ENCODE measurements at places on chromosomes 7 and 10.

DNA sequence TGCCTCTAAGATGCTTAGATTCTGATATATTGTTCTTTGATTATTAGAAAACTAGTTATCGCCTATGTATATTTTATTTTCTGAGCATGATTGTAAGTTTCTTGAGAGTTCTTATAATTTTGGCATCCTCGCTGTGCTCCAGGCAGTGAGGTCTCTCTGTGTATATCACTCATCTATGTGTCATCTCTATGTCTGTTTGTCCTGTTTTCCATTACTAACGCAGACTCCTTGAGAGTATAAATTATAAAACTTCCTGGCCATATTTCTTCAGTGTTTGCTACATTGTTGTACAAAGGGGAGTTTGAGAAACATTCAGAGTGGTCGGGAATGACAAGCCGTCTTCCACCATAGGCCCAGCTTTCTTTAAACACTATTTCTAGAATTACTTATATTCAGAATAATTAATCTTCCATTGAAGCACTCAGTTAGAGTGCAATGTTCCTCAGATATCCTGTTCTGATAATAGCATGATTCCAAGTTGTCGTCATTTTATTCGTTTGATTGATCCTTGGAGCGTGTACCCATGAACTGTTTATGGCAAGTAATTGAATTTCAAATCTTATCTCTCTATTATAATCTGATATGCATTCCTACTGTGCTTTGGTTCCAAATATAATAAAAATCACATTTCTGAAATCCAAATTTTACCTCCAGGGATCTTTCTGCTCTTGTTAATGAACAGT, 206.6 kb downstream of the BAMBI start:
- DNase-seq, result no peak

GRCh38 chr7:104980440-104980839, 33.6 kb upstream of the KMT2E start:
- no peak for DNase-seq

- peak; percentile 6 for DNase-seq
These were observed 546.5 kb upstream of the STEAP1 start for GRCh38 chr7:89607792-89608191.

DNA sequence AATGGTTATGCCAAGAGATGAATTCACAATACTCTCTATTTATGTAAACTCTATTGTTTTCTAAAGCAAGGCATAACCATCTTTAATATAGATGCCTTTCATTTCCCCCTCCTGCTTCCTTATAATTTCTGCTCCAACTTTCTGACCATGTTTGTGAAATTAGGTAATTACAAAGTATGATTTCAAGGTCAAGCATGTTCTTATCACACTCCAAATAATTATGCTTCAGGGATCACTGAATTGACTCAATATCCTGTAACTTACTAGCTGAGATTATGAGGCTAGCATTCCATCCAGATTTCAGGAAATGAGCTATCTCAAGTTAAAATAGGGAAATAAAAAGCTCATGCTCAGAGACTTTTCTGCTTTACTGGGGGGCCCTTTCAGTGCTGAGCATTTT, 655.9 kb upstream of the IGFBP3 start:
- DNase-seq, result no peak

DNA sequence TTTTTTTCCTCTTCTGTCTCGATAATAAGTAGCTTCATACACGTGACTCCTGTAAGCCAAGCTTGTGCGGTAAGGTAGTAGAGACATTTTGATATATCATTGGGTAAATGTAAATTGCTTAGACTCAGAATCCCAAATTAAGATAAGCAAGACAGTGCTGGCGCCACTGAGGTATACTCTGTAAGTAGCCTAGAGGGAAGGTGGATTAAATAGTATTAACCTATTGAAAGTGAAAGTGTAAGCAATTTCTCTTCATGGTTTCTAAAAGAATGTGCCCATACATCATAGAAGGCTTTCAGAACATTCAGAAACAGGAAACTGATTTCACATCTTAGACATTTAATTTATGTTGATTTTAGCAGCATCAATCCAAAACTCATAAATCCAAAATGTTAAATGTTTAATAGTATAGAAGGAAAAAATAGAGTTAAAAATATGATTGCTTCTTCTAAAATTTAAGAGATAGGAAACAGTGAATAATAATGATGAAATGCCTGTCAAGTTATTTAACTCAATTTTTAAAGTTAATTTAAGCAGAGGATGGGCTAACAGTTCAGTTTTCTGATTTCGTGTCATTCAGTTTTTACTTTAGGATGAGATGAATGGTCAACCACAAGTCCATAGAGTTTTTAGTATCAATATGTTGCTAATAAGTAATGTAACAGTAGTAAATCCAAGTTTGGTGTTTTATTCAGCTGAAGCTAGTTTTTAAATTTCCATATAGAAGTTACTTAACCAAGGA, 36.8 kb downstream of the LRRC72 start:
- DNase-seq, result no peak

- DNase-seq, result peak; percentile 64
These were observed 47.0 kb upstream of the ZNF107 start for GRCh38 chr7:64618785-64619456.

DNA sequence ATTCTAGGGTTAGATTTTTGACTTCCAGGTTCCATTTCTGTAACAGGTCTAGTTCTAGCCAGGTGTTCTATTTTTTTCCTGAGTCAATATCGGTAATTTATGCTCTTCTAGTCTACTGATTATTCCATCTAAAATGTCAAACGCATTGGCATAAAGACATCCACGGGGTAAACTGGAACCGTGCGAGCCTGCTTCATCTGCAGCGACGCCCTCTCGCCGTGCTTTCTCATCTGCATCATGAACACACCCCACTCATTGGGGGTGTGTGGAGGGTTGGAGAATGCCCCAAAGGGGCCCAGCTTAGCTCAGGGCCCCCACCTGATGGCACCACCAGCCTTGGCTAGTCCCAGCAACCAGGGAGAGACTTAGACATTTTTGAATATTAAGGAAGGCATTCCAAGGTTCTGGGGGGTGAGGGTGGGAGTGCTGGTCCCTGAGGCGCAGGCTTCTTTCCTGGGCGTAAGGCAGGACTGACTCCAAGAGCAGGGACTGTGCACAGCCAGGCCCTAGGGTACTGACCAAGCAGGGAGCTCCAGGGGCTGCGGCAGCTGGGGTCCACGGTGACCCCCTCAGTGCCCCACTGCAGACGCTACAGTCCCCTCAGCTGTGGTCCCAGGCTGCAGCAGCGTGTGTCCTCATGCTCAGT, 12.9 kb upstream of the CRYGN start:
- no peak for DNase-seq

GRCh38 chr7:32258265-32258664, 188.1 kb upstream of the PDE1C start:
- DNase-seq, result no peak

- DNase-seq, result no peak
These were observed 23.6 kb downstream of the TMEM178B start for GRCh38 chr7:141097430-141097829.

GRCh38 chr10:1745780-1746456, 8.6 kb upstream of the ADARB2 start:
- no peak for DNase-seq

GRCh38 chr10:29227201-29227600, 61.7 kb upstream of the LYZL1 start:
- DNase-seq, result peak; percentile 19

GRCh38 chr7:154914996-154915380, 87.9 kb downstream of the PAXIP1 start:
- DNase-seq, result no peak

- no peak for DNase-seq
These were observed 165.5 kb downstream of the MDFIC start for GRCh38 chr7:115087437-115087836.

DNA sequence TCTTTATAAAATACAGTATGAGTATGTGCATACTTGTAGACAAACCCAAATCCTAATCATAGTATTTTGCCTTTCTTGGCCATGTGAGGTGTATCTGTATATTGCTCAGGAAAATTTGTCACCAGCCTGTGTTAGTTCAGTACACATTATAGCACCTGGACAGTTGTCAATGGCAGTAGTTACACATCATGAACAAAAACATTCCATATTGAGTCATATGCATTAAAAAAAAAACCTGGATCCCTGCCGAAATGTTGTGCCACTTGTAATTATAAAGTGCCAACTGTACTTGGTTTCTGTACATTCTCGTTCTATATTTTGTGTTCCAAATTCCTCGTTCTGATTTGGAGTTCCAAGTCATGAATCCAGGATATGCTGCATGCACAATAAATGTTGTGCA, 410.4 kb downstream of the INHBA start:
- peak; percentile 74 for DNase-seq

- no peak for DNase-seq
These were observed 34.1 kb downstream of the WBP1L start for GRCh38 chr10:102777711-102778453.

DNA sequence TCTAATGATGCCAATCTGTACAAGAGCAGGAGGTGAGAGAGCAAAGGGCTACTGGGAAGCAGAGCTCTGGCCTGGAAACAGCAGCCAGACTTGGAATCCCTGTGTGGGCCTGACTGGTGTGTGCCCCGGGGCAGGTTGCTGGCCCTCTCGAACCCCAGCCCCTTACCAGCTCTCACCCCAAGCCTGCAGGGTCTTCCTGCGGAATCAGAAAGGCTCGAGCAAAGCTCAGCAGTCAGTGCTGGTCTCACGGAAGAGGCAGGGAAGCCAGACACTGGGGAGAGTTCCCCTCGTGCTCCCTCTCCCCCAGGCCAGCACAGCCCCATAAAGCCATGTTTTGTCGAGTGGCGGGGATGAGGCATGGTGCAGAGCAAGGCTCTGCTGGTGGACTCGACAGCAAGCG, 50.1 kb downstream of the POLR3A start:
- DNase-seq, result no peak

GRCh38 chr10:50334273-50334672, 83.0 kb upstream of the ASAH2 start:
- no peak for DNase-seq

DNA sequence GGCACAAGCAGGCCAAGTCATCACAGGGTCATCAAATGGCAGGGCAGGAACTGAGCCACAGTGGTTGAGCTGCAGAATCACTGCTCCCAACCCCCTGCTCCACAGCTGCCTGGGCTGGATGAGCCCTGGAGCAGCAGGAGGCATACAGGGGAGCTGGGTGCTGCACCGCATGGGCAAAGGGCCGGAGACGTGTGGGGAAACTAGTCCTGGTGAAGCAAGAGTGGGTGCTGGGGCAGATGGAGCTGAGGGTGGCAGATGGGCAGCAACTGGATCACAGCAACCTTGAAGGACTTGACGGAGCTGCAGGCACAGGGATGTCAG, 16.0 kb upstream of the VOPP1 start:
- DNase-seq, result no peak

DNA sequence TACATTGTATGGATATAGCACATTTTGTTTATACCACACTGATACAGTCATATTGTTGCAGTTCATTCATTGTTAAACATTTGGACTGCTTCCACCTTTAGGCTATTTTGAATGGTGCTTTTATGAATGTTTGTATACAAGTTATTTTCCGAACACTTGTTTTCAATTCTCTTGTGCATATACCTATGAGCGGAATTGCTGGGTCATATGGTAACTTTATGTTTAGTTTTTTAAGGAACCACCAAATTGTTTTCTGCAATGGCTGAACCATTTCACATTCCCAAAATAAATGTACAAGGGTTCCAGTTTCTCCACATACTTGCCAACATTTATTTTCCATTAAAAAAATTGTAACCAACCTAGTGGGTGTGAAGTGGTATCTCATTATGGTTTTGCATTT, 4.0 kb upstream of the EXOC4 start:
- DNase-seq, result no peak

- DNase-seq, result no peak
These were observed 818.8 kb downstream of the GATA3 start for GRCh38 chr10:8873310-8873709.

All from NCI-H69 (cell line).